ENCODE measurements at places on chromosomes 1 and 21.

- DNase-seq, result no peak
These were observed 15.2 kb downstream of the GIPC2 start for GRCh38 chr1:78060857-78061563.

GRCh38 chr1:151892190-151892589, 17.1 kb downstream of the THEM4 start:
- DNase-seq, result no peak

DNA sequence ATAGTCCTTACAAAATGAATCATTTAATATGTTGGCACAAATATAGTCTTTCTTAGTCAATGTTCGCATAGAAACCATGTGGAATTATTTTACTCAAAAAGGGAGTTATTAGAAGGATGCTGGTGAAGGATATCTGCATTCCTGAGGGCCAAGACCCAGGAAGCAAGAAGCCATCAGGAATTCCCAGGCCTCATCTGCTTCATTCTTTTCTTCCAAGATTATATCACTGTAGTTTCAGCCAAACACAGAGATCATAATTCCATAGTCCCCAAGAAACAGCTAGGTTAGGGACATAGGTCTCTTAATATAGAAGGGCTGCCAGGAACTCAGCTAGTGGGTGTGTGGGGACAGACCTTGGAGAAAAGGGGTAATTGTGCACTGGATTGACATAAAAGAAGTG, 28.6 kb upstream of the DISC1 start:
- DNase-seq, result no peak

DNA sequence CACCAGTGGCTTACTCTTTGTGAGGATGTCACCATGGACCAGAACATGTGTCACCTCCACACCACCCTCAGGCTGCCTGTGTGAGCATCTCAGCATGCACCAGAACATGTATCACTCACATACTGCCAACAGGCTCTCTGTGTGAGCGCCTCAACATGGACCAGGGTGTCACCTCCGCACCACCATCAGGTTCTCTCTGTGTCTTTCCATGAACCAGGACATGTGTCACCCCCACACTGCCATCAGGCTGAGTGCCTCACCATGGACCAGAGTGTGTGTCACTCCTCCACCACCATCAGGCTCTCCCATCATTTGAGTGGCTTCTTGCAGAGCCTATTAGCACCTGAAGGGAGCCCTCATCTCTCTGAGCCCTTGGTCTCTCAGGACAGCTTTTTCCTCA, 125.2 kb downstream of the ZNF648 start:
- no peak for DNase-seq

DNA sequence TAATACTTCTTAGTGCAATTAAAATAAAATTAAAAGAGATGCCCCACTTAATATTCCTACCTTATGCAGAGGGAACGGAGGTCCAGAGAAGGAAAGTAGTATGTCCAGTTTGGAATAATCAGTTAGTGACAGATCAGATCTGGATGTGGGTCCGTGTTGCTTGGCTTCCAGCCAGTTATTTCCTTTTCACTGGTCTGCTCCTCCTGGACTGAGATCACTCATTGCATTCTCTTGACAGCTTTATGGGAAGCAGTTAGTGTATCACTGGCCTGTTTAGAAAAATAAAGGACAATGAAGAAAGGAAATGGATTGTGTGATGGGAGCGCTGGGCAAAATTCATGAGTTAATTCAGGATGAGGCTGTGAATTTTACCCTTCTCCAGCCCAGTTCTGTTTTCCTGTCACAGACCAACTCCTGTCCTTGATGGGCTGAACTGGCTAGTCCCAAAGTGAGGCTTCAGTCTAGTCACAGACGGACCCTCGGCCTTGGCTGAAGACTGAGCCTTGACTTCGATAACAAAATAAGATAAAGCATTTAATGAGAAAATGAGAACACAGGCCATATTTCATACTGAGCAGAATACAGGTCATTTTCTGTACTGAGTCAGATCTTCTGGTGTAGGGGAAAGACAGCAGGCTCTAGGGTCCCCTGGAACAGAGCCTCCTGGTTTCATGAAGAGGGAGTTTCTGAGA, 85.2 kb upstream of the TRABD2B start:
- DNase-seq, result no peak

DNA sequence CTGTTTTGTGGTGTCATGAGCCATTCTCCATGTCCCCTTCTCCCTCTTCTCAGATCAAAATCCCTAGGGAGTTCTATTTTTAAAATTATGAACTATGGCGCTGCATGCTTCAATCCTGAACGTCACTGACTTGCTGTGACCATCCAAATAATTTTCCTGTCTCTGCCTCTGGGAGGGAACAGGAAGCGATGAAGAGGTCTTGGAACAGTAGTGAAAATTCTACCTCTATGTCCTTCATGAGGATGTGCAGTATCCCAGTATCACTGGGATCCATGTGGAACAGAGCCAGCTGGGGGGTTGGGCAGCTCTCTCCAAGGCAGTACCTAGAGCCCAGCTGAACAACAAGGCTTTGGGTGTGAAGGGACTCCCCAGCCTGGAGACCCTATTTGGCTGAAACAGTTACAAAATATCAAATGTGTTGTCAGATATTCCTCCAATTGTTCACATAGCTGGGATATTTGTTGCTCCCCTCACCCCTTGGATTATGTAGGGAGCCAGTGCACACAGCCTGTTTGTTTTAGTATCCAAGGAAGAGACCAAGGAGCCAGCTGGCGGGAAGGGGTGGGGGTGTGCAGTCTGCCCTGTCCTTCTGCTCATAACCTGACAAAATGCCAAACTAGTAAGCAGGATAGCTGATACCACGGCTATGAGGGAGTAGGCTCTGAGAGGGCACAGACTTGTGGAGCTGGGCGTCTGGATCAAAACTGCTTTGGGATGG, 7.6 kb downstream of the DCLRE1B start:
- no peak for DNase-seq

Data from NCI-H2081 treated with DMSO at 0.1 percent for 48 hours (cell line).